ENCODE measurements at places on chromosomes 12 and 14. TPM values are rescaled to one million over a fixed set of nuclear protein-coding genes. Genes with fewer than 3 reads are reported as not detected.
A peak's percentile ranks its signal among the peaks of the same experiment; 100 is the strongest.

DNA sequence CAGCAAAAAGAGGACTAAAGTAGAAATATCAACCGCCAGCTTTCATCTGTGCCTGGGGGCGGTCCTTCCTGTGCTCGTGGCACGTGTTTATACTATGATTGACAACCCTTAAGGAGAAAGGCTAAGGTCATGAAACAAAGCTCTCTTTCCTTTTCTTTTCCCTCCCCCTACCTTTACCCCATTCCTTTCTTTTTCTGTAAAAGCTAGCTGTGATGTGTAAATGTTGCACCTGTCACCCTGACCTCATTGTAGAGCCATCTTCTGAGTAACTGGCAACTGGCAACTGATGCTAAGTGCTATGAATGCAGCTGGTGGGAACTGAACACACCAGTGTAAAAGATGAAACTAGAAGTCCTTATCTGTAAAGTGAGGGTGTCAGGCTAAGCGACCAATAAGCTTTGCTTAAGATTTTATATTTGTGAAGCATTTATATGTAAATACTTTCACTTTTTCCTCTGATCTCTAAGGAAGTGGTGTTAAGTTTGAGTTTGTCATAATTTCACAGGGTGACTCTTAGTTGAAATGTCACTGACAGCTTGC lies 102.8 kb upstream of the BCAT1 start:
- no peak for DNase-seq

DNA sequence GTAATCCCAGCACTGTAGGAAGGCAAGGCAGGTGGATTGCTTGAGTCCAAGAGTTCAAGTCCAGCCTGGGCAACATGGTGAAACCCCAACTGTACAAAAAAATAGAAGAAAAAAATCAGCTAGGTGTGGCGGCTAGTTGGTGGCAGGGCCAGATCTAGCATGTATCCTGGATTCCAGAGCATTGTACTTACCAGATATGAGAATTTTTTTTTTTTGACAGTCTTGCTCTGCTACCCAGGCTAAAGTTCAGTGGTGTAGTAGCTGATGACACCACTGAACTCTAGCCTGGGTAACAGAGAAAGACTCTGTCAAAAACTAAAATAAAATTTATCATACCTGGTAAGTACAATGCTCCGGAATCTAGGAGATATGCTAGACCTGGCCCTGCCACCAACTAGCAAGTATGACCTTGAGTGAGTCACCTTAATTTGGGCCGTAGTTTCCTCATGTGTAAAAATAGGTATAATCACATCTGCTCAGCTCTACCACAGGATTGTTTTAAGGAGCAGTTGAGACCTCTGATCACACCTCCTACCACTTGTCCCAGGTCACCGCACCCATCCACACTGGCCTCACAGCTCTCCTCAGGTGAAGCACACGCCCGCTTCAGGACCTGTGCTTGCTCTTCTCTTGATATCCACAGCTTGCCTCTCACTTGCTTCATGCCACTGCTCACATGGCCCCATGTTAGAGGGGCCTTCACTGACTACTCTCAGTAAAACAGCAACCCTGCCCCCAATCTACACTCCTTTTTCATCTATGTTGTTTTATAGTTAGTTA lies 140.2 kb downstream of the STXBP6 start:
- DNase-seq: peak; percentile 62

GRCh38 chr12:59600171-59600570 lies 4.3 kb downstream of the SLC16A7 start:
- DNase-seq: no peak

GRCh38 chr12:105658389-105658788 lies 327.9 kb downstream of the C12orf75 start:
- no peak for DNase-seq

GRCh38 chr14:43894534-43894933 lies 612.5 kb downstream of the FSCB start:
- DNase-seq: no peak

GRCh38 chr12:87311206-87311605 lies 718.0 kb downstream of the C12orf50 start:
- DNase-seq: no peak

GRCh38 chr14:73720636-73721035 lies 6.5 kb upstream of the PNMA1 start:
- DNase-seq: no peak

ASB2 gene
- 89.1 TPM for total RNA-seq

CHST11 gene
- total RNA-seq: 6.6 TPM

All from mucosa of descending colon (tissue), 3 donors.